ENCODE measurements at places on chromosomes 7 and 10.

- DNase-seq: no peak
These were observed 67.8 kb downstream of the EGFR start for GRCh38 chr7:55086413-55087201.

DNA sequence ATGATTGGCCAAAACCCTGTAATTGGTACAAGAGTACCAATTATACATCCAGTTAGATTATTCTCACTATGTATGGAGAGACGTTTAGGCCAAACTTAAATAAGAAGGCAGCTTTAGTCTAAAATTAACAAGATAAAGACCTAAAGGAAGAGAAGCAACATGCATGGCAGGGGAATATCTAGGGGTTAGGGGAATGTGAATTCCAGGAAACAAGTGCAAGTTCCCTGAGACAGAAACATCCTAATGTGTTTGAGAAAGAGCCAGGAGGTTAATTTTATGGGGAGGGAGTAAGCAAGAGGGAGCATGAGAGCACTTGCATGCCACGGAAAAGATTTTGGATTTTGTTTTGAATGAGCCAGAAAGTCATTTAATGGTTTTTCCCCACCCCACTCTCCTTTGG lies 39.6 kb upstream of the CCDC6 start:
- DNase-seq: no peak

DNA sequence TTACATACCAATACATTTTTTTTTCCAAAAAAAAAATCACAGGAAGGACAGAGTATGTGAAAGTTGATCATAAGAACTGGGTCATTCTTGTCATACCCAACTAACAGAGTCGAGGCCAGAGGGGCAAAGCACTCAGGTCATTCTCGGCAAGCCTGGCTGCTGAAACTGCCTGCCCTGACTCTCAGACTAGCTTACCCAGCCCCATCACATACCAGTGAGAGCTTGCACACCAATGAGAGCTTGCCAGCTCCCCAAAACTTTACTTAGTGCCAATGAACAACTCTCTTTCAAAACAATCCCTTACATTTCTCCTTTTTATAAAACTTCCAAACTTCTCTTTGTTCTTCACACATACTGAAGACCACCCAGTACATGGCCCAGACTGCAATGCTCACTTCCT lies 48.9 kb downstream of the VOPP1 start:
- DNase-seq: no peak

GRCh38 chr7:128879939-128880746 lies 17.5 kb downstream of the ATP6V1F start:
- no peak for DNase-seq

All from activated CD4-positive, alpha-beta T cell treated with anti-CD3 and anti-CD28 coated beads, Interleukin-2, amount 50 U/mL, for 24 hours (primary cell).